ENCODE measurements at places on chromosomes 12 and 14. TPM values are rescaled to one million over a fixed set of nuclear protein-coding genes. Genes with fewer than 3 reads are reported as not detected.

The CCDC196 gene
- not detected for total RNA-seq

The ATXN7L3B gene
- total RNA-seq: 13.4 TPM

The SDSL gene
- total RNA-seq: 0.81 TPM

The SELPLG gene
- total RNA-seq: 0.97 TPM

The MSI1 gene
- total RNA-seq: 1.5 TPM

The MMP19 gene
- total RNA-seq: 40.3 TPM

The TSPAN8 gene
- 6.0 TPM for total RNA-seq

The C12orf54 gene
- not detected for total RNA-seq

The CLBA1 gene
- total RNA-seq: 4.9 TPM

The LMO3 gene
- total RNA-seq: 10.7 TPM

The PLBD2 gene
- total RNA-seq: 85.2 TPM

The RNU6-7 gene
- not detected for total RNA-seq

The NGB gene
- not detected for total RNA-seq

The EFS gene
- total RNA-seq: 3.6 TPM

The NELL2 gene
- total RNA-seq: not detected

The INHBC gene
- not detected for total RNA-seq

The CDK2 gene
- 16.8 TPM for total RNA-seq

The RIPK3 gene
- total RNA-seq: 0.36 TPM

The CALM1 gene
- total RNA-seq: 230 TPM

The INHBE gene
- total RNA-seq: 0.36 TPM

The CLEC4D gene
- total RNA-seq: not detected

The KRT6C gene
- total RNA-seq: not detected

The NEUROD4 gene
- not detected for total RNA-seq

The PKP2 gene
- total RNA-seq: 17.2 TPM

The CLEC9A gene
- total RNA-seq: not detected

The STAB2 gene
- not detected for total RNA-seq

The ACSS3 gene
- 4.2 TPM for total RNA-seq

The IL26 gene
- 0.32 TPM for total RNA-seq

The NXPH4 gene
- 23.3 TPM for total RNA-seq

The MAX gene
- 41.2 TPM for total RNA-seq

The ACRBP gene
- total RNA-seq: not detected

The CISTR gene
- not detected for total RNA-seq
